ENCODE measurements at places on chromosomes 1 and 21.

DNA sequence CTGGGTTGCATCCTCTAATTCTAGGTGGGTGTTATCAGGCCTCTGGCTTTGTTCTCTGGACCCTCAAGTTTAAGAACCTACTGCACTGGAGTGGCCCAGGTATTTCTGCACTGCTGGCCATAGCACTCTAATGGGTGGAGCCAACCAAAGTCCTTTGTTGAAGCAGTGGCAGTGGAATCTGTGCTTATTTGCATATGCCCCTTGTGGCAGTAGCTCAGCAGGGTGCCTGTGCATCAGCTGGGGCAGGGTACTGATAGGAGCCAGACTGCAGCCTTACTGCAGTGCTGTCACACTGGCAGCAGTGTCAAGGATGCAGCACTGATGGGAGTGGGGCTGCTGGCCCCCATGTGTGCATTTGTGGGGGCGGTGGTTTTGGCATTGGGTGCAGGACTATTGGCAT is 660.6 kb downstream of the LRRIQ3 start:
- DNase-seq = no peak

DNA sequence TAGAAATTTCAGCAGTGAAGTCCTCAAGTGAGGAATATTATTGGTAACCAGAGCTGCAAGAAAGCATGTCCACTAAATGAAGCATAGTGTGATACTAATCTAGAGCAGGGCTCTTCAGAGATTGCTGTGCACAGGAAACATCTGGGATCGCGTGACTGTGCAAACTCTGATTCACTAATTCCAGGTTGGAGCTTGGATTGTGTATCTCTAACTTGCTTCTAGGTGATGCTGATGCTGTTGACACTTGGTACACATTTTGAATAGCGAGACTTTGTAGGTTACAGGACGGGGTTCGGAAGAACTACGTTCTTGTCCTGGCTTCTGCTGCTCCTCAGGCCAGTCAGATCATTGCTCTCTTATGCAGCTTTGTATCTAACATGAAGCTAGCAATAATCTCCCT is 66.5 kb downstream of the PRRX1 start:
- DNase-seq = no peak

DNA sequence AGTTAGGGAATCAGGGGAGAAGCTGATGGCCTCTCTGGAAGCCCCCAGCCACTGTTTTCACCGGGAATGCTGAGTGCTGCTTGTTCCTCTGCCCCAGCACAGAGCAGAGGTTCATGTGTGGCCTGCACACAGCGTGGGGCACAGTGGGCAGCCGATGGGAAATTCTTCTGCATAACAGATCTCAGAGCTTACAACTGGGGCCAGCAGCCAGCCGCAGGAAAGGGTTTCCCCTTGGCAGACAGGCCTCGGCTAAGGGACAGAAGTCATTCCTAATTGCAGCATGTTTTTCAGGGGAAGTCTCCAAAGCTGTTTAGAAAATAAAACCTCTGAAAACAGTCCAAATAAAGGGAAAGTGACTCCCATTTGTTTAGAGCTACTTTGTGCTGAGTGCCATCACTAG is 22.6 kb downstream of the HMGB4 start:
- DNase-seq = no peak

GRCh38 chr1:203031467-203031866 is 5.2 kb downstream of the PPFIA4 start:
- no peak for DNase-seq

DNA sequence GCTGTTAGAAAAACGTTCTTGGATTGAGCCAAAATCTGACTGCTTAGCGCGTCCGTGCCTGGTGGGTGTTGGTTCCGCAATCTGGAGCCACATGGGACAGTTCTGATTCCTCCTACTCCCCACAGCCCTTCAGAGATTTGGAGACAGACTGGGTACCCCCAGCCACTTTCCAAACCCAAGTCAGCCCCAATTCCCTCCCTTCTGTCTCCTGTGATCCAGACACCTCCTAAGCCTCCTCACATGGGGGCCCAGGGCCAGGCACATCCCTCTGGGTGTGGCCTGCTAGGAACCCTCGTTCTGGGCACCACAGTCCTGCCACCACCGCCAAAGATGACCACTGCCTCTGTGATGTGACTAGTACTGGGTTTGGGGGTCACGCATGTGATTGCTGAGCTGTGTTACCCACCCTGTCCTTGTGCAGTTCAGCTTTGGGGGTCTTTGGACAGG is 4.8 kb downstream of the PLA2G5 start:
- no peak for DNase-seq

DNA sequence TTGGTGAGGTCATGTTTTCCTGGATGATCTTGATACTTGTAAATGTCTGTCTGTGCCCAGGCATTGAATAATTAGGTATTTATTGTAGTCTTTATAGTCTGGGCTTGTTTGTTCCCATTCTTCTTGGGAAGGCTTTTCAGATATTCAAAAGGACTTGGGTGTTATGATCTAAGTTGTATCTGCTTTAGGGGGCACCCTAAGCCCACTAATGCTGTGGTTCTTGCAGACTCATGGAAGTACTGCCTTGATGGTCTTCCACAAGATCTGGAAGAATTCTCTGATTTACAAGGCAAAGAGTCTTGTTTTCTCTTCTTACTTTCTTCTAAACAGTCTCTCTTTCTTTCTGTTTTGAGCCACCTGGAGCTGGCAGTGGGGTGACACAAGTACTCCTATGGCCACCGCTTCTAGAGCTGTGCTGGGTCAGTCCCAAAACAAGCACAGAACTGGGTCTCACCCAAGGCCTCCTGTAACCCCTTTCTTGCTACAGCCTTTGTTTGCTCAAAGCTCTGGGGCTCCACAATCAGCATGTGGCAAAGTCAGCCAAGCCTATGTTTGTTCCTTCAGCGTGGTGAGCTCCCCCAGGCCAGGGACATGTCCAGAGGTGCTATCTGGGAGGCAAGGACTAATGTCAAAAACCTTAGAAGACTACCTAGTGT is 12.6 kb downstream of the VN1R5 start:
- no peak for DNase-seq

GRCh38 chr1:76065270-76065669 is 9.3 kb upstream of the ST6GALNAC3 start:
- no peak for DNase-seq

Measured in GM04503 (cell line).